SW 1271 (cell line): ENCODE measurements at places on chromosomes 7 and 10.
A peak's percentile ranks its signal among the peaks of the same experiment; 100 is the strongest.

DNA sequence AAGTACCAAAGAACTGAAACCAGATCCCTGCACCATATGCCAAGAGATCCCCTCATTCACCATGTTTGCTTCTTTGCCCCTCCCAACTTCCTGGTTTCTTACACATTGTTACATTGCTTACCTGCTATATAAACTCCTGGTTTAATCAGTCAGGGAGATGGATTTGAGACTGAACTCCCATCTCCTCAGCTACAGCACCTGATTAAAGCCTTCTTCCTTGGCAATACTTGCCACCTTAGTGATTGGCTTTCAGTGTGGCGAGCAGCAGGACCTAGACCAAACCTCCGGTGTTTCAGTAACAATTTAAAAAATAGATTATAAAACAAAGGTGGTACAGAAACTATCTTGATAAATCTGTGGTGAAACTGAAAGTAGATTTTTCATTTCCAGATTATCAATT, 122.6 kb downstream of the ST7 start:
- no peak for DNase-seq

- no peak for DNase-seq
These were observed 2.8 kb upstream of the CELF2 start for GRCh38 chr10:11014671-11015445.

- DNase-seq, result peak; percentile 35
These were observed 677 bp downstream of the SKAP2 start for GRCh38 chr7:26863518-26864308.

GRCh38 chr10:24505759-24506158, 217.9 kb downstream of the ARHGAP21 start:
- no peak for DNase-seq

- DNase-seq, result no peak
These were observed 229.2 kb downstream of the GPAM start for GRCh38 chr10:111954386-111954785.

DNA sequence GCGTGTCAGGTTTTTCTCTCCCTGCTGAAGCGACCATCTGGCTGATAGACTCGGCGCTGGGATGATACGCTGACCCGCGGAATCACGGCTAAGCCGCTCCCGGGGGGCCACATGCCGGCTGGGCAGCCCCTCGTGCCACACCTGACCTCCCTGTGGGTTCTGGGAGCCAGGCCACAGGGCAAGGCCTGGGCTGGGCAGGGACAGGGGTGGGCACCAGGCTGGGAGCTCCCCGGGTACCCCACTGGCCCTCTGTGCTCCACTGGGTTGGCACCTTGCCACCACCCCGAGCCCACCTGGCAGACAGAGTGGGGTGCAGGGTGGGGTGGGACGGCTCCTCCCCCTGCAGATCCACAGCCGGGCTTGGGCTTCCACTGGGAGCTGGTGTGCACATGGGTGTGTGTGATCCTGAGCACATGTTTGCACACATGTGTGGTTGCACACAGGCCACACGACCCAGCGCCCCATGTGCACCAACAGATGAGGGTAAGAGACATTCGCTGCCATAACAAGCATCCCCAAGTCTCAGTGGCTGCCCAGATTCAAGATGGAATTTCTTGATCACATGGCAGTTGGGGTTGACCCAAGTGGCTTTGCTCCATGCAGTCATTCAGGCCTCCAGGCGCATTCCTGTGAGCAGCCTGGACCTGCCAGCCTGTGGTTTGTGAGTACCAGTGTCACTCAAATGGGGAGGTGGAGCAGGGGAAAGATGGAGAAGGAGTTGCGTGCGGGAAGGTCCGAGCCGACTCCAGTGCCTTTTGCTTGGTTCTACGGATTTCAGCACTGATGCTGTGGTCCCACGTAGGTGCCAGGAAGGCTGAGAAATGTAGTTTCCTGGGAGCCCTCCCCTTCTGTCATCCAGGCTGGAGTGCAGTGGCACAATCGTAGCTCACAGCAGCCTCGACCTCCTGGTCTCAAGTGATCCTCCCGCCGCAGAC, 79.7 kb downstream of the UNCX start:
- DNase-seq, result no peak

- no peak for DNase-seq
These were observed 168.7 kb upstream of the LYZL1 start for GRCh38 chr10:29120216-29120615.

DNA sequence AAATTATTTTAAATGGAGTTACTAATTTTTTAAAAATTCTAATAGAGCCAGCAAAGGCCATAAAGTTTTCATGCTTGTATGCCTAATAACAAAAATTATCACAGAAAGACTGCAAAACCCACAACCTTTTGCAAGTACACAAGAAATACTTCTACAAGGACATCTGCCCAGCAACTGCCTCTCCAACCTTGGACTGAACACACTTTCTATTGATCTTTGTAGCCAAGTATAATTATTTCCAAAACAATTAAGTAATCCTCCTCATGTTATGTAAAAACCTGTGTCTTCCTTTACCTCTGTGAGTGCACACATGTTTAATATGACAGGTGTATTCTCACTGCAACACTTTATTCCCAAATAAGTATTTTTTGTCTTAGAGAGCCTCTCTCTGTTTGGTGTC, 16.6 kb upstream of the ACSM6 start:
- no peak for DNase-seq

- no peak for DNase-seq
These were observed 301.6 kb upstream of the HPS1 start for GRCh38 chr10:98748298-98748697.

DNA sequence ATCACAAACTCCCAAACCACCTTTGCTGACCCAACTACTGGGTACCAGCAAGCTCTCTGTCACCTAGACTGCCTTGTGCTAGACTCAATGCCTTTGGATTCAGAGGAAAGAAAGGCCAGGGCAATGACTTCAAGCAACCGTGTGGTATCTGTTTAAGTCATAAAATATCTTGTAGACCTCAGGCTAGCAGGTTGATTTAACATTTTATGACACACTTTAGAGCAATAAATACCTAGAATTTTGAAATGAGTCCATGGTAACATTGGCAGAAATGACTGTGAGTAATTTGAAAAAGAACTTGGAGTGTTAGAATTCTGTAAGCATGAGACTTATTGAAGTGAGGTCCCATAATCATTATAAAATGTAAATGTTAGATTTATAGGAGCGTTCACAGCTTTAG, 87.2 kb downstream of the TWIST1 start:
- DNase-seq, result no peak

GRCh38 chr7:61111-61510, 131.3 kb upstream of the FAM20C start:
- DNase-seq, result no peak

GRCh38 chr7:156128496-156128895, 316.2 kb upstream of the SHH start:
- no peak for DNase-seq

GRCh38 chr7:24732646-24733413, 24.4 kb downstream of the GSDME start:
- no peak for DNase-seq

DNA sequence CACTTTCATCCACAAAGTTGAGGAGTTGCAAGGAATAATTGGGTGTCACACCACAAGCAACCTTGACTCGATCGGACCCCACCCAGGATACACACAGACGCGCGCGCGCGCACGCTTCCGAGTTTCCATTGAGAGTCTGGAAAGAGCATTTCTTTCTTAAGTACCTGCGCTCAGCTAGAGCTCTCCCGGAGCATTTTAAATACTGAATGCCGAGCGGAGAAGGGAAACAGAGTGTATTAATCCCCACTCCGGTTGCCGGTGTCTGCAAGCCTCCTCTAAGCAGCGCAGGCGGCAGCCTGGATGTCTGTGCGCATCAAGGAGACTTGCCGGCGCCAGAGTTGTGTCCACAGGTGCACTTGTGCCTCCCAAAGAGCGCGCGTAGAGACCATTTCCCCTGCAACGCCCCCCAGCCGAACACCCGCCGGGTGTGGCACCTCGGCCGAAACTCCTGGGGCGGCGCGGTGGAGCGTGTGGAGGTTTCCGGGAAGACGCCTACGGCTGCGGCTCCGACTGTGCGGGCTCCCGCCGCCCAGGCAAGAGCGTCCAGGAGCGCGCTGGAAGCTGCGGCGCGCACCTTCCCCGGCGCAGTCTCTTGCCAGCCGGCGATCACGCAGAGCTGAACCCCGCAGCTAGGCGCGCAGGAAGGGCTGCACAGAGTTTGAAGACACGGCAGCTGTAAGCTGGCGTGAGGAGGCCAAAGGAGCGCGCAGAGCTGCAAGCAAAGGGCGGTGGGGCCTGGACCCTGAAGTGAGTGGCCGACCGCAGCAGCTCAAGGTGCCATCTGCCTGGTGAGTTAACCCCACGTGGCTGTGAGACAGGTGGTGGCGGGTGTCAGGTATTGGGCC, 1.1 kb upstream of the FEZF1 start:
- no peak for DNase-seq

GRCh38 chr10:119250641-119251314, 43.4 kb downstream of the GRK5 start:
- DNase-seq, result peak; percentile 35

GRCh38 chr10:13512564-13512963, 16.2 kb downstream of the BEND7 start:
- no peak for DNase-seq

GRCh38 chr7:10845225-10845624, 128.4 kb upstream of the PHF14 start:
- no peak for DNase-seq

DNA sequence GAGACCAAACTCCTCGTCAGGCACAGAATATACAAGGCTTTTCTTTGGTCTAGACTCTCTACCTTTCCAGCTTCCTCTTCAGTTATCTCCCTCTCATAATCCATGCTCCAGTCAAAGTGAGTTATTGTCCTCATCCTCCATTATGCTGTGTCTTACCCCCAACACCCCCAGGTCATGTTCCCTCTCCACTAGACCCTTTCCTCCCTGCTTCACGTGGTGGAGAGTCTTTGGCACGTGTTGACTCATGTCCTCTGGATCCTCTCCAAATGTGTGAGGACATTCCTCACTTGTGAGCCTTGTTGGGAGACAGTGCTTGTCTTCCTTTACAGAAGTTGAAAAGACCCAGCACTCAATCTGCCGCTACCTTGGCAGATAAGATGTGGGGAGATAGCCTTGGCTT, 36.0 kb upstream of the DLD start:
- DNase-seq, result no peak

DNA sequence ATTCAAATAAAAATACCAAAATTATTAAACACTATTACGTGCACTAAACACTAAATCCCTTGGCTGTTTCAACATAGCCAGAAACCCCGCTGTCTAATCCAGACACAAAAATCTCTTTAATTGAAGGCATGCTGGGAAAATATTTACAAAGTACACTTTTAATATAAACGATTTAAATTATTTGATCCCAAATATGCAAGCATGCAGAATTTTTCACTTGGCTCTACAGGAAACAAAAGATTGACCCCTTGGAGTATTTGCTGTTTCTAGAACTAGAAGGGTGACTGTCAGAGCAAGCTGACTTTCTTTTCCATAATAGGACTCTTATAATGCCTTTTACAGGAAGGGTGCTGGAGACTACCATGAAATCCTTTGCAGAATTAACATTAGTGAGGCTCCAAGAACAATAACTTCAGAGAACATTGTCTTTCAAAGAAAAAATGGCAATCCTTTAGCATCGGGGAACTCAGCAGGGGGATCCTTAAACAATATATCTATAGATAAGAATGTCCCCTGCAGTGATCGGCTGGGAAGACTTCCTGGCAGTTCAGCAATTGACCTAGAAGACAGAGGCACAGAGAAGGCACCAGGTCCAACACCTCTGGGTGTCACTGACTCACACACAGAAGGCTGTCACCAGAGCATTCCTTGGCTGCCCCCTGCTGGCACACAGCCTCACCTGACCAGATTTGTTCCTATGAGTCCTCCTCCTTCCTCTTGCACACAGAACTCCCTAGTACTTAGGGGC, 55.8 kb upstream of the MRLN start:
- no peak for DNase-seq

- no peak for DNase-seq
These were observed 82.7 kb upstream of the KLF6 start for GRCh38 chr10:3867454-3868270.

DNA sequence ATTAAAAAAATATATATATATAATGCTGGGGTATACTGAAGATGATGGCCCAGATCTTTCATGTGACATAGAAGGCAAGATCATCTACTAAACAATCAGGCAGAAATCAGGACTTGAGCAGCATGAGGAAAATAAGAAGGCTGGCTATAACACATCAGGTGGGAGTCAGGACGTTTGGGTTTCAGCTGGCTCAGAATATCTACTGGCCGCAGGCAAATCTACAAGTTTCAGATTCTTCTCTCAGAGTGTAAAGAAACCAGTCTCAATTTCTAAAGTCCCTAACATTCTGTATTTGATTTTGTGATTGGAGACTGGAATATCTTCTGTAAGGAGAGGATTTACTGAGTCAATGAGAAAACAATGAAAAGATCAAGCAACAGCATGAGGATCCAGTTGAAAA, 37.7 kb upstream of the FAM3C start:
- DNase-seq, result no peak

GRCh38 chr7:112206991-112207592, 597 bp downstream of the ZNF277 start:
- DNase-seq, result peak; percentile 20

GRCh38 chr10:69953851-69954250, 98.8 kb upstream of the MACROH2A2 start:
- DNase-seq, result no peak

GRCh38 chr10:9198611-9199010, 1144.1 kb downstream of the GATA3 start:
- DNase-seq, result peak; percentile 36

DNA sequence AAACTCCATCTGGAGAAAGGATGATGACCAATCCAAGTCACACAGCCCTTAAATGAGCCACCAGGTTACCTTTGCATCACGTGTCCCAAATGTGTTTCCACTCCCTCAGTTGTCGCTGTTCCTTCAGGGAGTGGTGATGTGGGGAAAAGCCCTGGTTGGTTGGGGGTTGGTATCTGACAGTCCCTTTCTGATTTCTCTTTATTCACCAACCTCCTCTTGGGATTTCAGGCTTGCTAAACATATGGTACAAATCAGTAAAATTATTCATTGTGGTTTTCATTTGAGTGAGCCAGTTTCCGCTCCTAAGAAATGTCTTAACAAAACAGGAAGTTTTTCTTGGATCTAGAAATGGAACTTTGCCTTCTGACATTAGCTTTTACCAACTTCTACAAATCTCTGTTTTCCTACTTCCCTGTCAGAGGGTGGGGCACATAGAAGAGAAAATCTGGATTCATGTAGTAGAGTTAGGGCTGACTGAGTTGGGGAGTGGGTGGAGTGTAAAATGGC, 40.0 kb upstream of the KMT2E start:
- DNase-seq, result no peak

DNA sequence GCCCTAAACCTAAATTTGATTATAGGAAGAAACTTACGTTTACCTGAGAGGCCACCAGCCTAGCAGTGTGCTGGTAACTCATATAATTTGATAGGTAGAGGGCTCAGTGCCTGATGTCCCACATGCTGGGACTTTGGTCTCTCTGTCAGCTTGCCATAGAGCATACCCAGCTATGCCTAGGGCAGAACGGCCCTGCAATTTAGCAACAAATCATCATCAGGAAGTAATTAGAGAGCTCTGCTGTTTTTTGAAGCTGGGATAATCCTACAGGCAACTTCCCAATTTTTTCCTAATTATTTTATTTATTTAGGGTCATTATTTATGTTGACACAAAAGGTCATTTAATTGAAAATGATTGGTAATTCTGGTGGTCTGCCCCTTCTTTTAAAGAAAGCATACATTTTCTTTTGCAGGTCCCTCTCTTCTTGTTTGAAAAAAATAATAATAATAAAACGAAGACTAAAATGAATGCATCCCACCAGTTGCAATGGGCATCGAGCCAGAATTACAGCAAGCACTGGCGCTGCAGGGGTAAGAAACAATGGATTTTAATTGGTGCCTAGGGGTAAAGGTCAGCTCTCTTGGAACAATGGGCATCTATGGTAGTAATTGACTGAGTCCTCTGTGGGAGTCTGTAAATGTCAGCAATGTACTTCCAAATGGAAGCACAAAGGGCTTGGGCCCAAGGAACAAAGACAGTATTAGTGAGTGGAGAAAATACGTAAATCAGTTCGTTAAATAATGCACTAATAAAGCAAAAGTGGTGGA, 348.0 kb downstream of the SORCS1 start:
- DNase-seq, result no peak
